ENCODE measurements at places on chromosomes 2 and 18.

GRCh38 chr18:77676910-77677309 lies 427.3 kb downstream of the GALR1 start:
- no peak for DNase-seq

DNA sequence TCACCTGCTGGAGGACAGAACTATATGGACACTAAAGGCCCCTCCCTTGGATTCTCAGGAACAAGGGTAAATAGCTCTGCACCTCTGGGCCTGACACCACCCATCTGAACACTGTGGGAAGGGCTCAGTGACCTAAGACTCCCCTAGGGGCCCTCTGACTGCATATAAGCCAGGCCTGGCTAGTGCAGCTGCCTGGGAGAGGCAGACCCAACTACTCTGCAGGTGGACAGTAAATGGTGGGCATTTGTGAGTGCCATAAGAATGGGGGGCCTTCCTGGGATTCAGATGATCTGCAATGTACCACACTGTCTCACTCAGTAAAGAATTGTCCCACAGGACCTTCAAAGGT lies 11.2 kb upstream of the WIPF1 start:
- peak; percentile 14 for DNase-seq

DNA sequence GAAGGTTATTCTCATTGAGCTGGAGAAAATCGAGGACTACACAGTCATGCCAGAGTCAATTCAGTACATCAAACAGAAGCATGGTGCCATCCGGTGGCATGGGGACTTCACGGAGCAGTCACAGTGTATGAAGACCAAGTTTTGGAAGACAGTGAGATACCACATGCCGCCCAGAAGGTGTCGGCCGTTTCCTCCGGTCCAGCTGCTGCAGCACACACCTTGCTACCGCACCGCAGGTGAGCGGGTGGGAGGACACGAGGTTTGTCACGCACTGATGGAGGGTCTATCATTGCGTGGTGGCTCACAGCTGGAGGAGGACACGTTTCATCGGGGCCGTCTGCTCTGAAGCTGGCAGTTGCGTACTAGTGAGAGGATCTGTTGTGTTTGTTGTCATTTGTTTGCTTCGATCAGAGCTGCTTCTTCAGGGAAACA lies 48.2 kb downstream of the IL1RL2 start:
- DNase-seq: no peak

DNA sequence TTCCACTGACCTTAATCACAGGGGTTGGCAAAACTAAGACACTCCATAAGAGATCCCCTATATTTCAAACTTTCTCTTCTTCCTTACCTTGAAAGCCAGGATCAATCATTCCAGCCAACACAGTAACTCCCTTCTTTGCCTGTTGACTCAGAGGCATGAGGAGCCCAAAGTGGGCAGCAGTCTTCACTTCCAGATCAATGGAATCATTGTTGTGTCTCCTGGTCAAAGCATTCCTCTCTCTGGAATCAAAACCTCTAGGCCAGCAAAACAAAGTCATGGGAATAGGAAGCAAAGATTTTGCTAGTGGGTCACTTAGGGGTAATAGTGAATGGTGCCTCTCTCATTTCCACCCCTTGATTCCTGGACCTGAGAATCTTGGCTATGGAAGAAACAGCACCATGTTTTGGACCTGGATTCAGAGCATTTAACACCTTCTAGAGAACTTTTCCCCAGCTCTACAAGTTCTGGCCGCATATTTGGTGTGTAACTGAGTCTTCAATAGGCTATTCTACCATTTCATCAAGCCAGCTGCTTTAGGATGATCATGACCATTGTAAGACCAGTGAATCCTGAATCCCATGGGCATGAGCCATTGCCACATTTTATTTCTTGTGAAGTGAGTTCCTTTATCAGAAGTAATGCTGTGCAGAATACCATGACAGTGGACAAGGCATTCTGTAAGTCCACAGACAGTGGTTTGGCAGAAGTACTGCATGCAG lies 65.7 kb upstream of the SERPINE2 start:
- no peak for DNase-seq

DNA sequence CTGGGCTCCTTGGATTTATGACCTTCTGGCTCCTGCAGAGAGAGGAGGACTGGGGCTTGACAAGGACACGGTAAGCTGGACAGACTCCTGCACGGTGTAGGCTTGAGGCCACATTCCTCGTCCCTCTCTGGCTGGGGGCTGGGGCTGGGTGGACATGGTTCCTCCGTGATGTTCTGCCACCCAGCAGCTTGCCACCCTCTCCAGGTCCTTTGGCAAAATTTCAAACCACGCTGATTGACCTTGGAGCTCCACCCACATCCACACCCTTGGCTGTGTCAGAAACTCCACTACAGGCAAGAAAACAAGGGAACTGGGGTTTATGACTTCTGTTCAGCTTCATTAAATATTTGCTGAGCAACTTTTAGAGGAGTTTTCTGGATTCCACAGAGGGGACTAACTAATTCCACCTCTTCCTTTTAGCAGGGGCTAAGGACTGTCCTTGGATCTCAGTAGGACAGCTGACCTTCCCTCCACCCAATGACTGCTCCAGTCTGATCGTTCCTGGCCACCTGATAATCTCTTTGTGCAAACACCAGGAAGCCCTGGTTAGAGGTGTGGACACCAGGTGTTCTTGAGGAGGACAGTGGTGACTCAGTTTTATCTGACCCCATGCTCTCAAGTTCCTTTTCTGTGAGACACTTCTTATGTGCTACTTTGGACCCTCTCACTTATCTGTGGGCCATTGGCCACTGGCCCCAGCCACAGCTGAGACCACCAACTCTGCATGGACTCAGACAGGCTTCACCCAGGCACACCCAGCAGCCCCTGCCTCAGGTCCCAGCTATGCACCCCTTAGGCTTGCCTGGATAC lies 29.3 kb downstream of the GPR55 start:
- no peak for DNase-seq

DNA sequence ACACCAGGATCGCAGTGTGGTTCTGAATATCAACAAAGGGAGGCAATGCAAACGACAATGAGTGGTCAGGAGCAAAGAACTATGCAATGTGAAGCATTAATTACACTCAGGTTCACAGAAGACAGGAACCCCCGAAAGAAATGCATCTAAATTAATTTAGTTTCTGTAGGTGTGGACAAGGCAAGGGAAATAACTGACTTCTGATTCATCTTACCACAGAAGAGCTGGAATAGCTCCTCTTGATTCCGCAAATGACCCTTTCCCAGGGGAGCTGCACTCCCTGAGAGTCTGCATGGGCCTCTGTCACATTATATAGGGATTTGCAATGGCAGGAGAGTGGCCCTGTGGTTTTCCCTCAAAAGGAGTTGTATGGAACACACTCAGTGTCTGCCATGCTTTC lies 263.9 kb upstream of the APCDD1 start:
- DNase-seq: no peak

GRCh38 chr2:210681491-210681890 lies 125.1 kb downstream of the CPS1 start:
- no peak for DNase-seq

- no peak for DNase-seq
Measured at GRCh38 chr2:190640117-190640516, 8.8 kb upstream of the NAB1 start.

DNA sequence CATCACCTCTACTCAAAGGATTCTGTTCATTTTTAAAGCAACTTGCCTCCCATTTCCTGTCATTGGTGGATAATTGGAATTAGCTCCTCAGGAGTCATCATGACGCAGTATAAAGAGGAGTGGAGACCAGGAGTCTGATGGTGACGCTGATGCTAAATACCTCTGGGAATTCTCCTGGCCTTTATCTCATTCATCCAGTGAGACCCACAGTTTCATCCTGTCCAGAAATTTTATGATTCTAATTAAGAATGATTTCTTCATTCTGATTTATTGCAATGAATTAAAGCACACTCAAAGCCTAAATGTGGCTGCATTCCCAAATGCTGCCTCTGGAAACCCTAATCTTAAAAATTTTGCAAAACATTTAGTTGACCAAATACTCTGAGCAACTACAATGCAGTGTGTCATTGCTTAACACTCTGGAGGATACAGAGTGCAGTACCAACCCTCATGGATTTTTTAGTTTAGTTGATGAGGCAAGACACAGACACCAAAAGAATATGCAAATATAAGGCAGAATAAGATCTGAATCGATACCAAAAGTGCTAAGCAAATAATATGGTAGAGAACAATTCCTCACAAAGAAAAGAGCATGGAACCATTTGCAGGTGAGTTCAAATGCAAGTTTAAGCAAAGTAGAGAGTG lies 236.2 kb downstream of the ETAA1 start:
- DNase-seq: no peak

DNA sequence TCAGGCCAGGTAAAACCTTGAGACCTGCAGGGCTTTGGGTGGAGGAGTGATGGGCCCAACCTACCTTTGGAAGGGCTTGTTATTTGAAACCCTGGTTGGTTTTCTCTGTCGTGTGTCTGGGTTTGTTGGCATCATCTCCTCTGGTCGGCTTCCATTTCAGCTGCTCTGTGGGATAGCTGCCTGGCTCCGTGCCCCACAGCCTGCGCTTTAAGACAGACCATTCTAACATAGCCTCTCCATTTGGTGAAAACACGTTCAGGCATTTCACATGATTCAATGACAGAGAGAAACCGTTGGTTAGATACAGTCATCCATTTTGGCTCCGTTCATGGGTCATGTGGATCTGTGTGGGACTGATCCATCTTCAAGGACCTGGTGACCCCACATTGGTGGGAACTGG lies 37.0 kb upstream of the LYPD6B start:
- DNase-seq: no peak

GRCh38 chr2:61693744-61694143 lies 155.6 kb upstream of the XPO1 start:
- no peak for DNase-seq

DNA sequence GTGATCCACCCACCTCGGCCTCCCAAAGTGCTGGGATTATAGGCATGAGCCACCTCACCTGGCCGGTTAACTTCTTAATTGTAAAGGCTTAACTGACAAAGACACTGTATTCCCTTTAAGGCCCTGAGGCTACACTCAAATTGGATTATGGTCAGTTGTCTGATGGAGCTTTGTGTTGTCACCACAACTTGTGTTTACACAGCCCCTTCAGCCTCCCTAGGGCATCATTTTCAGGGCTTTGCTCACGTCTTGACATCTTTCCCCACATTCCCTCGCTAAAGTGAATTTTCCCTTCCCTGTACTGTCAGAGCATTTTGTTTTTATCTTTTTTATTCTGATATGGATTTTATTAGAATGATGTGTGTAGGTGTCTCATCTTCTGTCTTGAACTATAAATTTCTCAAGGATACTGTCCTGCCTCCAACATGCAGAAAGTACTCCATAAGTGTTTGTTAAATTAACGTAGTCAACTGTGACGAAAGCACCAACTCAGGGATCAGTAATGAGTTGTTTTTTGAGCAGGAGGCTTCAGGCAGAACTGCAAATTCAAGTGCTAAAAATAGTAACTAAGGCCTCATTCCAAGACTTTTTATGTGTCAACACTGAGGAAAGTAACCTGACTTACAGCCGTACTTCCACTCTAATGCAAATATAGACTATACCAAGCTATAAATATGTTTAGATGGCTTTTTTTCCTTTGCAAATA lies 77.1 kb upstream of the NARS1 start:
- DNase-seq: no peak

- DNase-seq: no peak
Measured at GRCh38 chr2:119023534-119023933, 81.5 kb downstream of the MARCO start.

- no peak for DNase-seq
Measured at GRCh38 chr18:68705119-68705518, 9.8 kb downstream of the TMX3 start.

- no peak for DNase-seq
Measured at GRCh38 chr2:27177441-27178351, 28.9 kb downstream of the TCF23 start.

GRCh38 chr2:210459880-210460279 lies 16.7 kb downstream of the LANCL1 start:
- DNase-seq: no peak

- peak; percentile 74 for DNase-seq
Measured at GRCh38 chr2:176122683-176123410, at the start of gene HOXD9. HOXD9 (plus strand) TSS chr2:176122719; CDS start chr2:176122769, 50 bp downstream.

GRCh38 chr2:173264603-173265366 lies 89.9 kb upstream of the CDCA7 start:
- no peak for DNase-seq

DNA sequence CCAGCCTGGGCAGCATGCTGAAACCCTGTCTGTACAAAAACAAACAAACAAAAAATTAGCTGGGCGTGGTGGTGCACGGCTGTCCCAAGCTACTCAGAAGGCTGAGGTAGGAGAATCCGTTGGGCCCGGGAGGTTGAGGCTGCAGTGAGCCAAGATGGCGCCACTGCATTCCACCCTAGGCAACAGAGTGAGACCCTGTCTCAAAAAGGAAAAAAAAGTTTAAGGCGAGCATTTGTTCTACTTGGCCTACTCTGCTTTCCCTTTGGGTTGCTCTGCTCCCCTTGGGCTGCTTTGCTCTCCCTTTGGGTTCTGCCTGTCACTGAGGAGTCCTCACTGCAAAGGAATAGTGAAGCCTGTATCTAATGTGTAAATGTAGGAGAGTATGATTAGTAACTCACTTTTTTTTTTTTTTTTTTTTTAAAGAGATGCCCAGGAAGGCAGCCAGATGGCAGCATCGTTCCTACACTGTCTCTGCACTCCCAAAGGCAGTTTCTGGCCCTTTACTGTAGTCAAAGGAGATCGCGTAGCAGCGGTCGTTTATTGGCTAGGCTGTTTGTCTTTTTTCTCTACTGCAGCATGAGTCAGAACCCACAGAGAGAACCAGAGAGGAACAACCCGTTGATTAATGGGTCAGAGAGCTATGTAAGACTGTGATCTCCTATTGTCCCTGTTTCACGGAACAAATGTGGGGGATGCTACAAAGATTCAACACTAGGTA lies 118.3 kb upstream of the CWC22 start:
- peak; percentile 31 for DNase-seq

- no peak for DNase-seq
Measured at GRCh38 chr2:84832772-84833461, 48.0 kb downstream of the TRABD2A start.

- no peak for DNase-seq
Measured at GRCh38 chr18:32868406-32868805, 95.6 kb upstream of the KLHL14 start.

DNA sequence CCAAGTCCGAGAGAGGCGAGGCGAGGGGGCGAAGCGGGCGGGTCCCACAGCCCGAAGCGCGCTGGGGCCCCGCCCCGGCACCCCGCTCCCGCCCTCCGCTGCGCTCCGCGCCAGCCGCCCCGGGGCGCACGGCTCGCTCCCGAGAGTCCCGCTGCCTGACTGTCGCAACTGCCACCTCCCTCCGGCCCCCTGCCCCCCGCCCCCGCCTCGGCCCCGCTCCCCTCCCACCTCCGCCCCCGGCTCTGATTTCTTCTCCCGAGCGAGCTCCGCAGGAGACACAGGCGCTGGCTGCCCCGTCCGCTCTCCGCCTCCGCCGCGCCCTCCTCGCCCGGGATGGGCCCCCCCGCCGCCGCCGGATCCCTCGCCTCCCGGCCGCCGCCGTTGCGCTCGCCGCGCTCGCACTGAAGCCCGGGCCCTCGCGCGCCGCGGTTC lies at the start of gene WNT6:
WNT6 (plus strand) TSS at position 250 of the 432 bp plus-strand sequence. CDS start 233 bp downstream, outside the sequence.
- DNase-seq: peak; percentile 50

DNA sequence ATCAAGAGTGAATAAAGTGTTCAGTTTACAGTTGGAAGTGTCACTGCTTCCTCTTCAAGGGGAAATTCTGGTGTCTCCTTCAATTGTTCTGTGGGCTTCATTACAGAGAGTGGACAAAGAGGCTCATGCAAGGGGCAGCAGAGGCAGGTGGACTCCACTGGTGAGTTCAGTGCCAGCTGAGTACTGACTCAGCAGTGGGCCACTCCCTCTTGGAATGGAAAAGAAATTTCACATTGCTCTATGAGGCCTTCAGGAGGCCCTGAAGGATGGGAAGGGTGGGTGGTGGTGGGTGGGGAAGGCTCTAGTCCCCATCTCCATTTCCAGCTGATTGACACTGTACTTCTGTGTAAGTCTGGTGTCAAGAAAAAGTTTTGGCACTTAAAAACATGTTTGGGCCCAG lies 66.4 kb downstream of the PRELID3A start:
- no peak for DNase-seq

- no peak for DNase-seq
Measured at GRCh38 chr18:6854811-6855210, 125.3 kb downstream of the ARHGAP28 start.
